Suprapubic skin (tissue), 4 donors: ENCODE measurements at places on chromosomes 12 and 14. TPM values are rescaled to one million over a fixed set of nuclear protein-coding genes. Genes with fewer than 3 reads are reported as not detected.

- no peak overlapping the region for H3K4me3 ChIP-seq
- no peak overlapping the region for H3K27ac ChIP-seq
- H3K36me3 ChIP-seq: no peaks in the 10 kb centered on the region
- DNase-seq: no peak
- H3K27me3 ChIP-seq: no peaks in the 10 kb centered on the region
- no peaks in the 10 kb centered on the region for H3K4me1 ChIP-seq
Observed at GRCh38 chr14:42804141-42804540, 1197.5 kb downstream of the LRFN5 start.

DNA sequence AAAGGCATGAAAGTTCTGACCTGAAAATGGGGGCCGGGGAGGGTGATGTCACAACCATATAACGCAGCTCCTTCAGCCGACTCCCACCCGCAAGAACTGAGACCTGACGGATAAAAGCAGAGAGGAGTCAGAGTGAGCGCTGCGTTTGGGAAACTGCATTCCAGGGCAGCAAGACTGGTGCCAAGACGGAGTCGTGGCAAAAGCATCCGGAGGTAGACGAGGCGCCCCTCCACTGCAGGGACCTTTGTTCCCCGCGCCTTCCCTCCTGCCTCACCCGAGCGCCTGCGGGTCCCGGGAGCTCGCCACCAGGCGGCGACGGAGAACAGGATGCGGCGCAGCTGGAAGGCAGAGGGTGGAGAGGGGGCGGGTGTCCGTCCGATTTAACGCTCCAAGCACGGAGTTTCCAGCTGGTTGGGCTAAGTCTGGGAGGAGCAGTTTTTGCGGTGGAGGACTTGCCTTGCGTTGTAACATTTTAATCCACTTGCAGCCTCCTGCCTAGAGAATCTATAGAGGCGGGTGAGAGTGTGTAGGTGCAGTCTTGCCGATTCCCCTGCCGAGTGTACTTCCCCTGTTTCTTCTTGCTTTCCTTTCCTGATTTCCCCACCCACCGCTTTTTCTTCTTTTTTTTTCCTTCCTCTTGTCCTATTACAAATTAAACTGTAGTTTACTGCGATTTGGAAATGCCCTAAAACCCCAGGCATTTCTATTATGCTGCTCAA, 1.2 kb upstream of the CPNE8 start:
- H3K36me3 ChIP-seq: no peaks in the 10 kb centered on the region
- H3K4me1 ChIP-seq: peaks cover 30% of the 10 kb centered on the region
- peak overlapping the region; percentile 73 for H3K4me3 ChIP-seq
- DNase-seq: peak; percentile 90
- H3K27ac ChIP-seq: peak overlapping the region; percentile 98
- no peaks in the 10 kb centered on the region for H3K27me3 ChIP-seq

DNA sequence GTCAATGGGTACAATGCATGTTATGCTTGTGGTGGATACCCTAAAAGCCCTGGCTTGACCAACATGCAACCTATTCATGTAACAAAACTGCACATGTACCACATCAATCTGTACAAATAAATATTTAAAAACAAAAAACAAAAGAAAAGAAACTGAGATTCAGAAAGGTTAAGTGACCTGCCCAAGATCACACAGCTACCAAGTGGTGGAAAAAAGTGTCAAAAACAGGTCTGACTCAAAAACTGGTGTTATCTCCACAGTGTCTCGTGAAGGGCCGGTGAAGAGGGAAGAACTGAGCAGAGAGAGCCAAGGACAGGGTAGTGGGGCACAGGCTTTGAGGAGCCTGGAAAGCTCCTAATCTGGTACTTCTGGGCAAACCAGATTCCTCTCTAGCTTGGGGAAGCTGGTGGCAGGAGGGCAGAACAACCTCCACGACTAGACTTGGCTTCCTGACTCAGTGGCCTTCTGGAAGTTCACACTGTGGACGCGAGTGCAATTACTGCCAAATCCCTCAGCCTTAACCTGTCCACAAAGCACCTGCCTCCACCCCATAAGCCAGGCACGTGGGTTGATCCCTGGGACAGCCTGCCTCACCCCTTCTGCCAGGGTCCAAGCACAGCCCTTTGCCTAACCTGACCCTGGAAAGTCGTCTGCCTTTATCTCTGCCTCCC, 15.6 kb downstream of the ZBTB39 start:
- no peaks in the 10 kb centered on the region for H3K36me3 ChIP-seq
- H3K4me1 ChIP-seq: peaks cover 34% of the 10 kb centered on the region
- H3K4me3 ChIP-seq: no peak overlapping the region
- DNase-seq: no peak
- no peaks in the 10 kb centered on the region for H3K27me3 ChIP-seq
- H3K27ac ChIP-seq: no peak overlapping the region

GRCh38 chr12:19482551-19483109, 43.3 kb downstream of the AEBP2 start:
- no peaks in the 10 kb centered on the region for H3K27me3 ChIP-seq
- no peak for DNase-seq
- peaks cover 27% of the 10 kb centered on the region for H3K4me1 ChIP-seq
- H3K27ac ChIP-seq: peak overlapping the region; percentile 30
- no peak overlapping the region for H3K4me3 ChIP-seq
- H3K36me3 ChIP-seq: peaks cover 14% of the 10 kb centered on the region

DNA sequence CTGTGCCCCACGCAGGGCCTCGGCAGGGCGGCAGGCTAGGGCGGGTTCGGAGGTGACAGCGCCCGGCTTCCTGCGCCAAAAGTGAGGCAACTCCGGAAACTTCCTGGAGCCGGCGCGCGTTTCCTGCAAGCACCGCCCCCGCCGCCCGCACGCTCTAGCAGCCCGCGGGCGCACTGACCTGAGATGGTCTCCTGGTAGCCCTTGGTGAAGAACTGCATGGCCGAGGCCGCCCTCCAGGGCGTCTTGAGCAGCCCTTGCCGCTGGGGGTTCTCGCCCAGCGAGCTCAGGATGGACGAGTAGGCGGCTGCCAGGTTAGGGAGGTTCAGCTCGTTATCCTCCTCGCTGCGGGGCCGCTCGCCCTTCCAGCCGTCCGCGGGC, 494 bp downstream of the GCH1 start:
- DNase-seq: peak; percentile 91
- no peaks in the 10 kb centered on the region for H3K36me3 ChIP-seq
- peak overlapping the region; percentile 95 for H3K4me3 ChIP-seq
- peak overlapping the region; percentile 85 for H3K27ac ChIP-seq
- peaks cover 19% of the 10 kb centered on the region for H3K4me1 ChIP-seq

GRCh38 chr12:54991991-54992375, 7.4 kb upstream of the TESPA1 start:
- no peaks in the 10 kb centered on the region for H3K36me3 ChIP-seq
- H3K4me1 ChIP-seq: no peaks in the 10 kb centered on the region
- DNase-seq: no peak
- no peak overlapping the region for H3K27ac ChIP-seq

DNA sequence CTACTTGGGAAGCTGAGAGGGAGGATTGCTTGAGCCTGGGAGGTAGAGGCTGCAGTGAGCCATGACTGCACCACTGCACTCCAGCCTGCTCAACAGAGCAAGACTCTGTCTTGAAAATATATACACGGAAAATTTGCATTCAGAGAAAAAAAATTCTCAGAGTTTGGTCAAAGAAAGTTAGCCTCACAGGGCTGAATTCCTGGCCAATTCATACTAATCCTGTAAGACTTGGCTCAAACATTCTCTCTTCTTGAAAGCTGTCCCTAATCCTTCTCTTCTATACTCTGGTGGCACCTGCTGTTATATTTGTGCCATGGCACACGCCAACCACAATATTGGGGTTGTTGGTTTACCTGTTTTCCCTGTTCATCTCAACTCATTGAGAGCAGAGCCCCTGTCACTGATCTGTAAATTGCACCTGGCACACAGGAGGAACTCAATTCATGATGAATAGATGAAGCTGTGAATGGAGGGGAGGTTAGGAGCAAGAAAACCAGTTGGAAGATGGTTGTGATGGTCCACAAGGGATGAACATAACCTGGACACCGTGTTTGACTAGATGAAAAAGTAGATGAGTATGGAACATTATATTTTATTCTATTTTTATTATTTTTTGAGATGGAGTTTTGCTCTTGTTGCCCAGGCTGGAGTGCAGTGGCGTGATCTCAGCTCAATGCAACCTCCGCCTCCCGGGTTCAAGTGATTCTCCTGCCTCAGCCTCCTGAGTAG, 36.8 kb upstream of the SPTSSA start:
- no peaks in the 10 kb centered on the region for H3K27me3 ChIP-seq
- no peaks in the 10 kb centered on the region for H3K36me3 ChIP-seq
- DNase-seq: no peak
- peaks cover 27% of the 10 kb centered on the region for H3K4me1 ChIP-seq
- no peak overlapping the region for H3K27ac ChIP-seq
- no peak overlapping the region for H3K4me3 ChIP-seq

DNA sequence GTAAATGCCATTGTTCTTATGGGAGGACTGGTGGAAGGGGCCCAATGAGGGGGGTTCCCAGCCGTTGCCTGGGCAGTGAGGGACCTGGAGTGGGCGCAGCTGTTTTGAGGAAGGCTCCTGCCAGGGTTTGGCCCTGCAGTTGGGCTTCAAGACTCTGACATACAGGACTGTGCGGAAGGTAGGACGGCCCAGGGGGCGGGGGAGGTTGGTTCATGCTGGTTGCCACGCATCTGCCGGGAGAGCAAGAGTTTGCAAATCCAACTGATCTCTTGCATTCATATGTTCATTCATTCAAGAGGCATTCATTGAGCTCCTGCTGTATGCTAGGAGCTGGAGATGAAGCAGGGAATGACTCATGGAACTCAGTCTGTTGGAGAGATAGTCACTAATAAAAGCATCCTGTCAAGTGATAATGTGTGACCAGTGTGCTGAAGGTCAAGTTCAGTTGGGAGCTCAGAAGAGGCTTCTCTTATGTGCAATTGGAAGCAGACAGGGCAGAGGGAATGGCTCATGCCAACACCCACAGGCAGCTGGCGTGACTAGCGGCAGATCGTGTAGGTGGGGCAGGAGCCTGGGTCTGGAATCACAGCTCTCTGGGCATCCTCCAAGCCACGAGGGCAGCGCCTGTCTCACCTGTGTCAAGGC, 7.8 kb downstream of the SH2B3 start:
- peaks cover 6% of the 10 kb centered on the region for H3K36me3 ChIP-seq
- no peak overlapping the region for H3K4me3 ChIP-seq

DNA sequence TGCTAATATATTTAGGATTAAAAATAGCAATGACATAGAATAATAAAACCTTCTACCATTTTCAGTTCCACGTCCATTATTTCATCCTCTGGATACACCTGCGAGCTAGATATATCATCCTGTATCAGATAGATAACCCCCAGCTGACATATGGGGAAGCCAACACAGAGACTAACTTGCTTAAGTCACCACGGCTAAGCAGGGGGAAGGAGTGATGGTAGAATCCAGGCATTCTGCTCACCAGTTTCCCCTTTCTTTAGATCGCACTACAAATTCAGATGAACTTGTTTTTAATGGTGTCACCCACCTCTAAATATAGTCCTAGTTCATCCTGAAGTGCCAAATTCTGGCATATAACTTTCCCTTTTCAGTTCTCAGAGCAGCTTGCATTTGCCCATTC, 110.1 kb downstream of the TXNDC16 start:
- no peaks in the 10 kb centered on the region for H3K27me3 ChIP-seq
- no peaks in the 10 kb centered on the region for H3K4me1 ChIP-seq
- H3K36me3 ChIP-seq: peaks cover 10% of the 10 kb centered on the region
- DNase-seq: no peak
- no peak overlapping the region for H3K4me3 ChIP-seq
- no peak overlapping the region for H3K27ac ChIP-seq

- H3K36me3 ChIP-seq: no peaks in the 10 kb centered on the region
- H3K27ac ChIP-seq: no peak overlapping the region
- DNase-seq: no peak
- no peaks in the 10 kb centered on the region for H3K27me3 ChIP-seq
- H3K4me1 ChIP-seq: no peaks in the 10 kb centered on the region
Observed at GRCh38 chr12:12273291-12273957, 6.6 kb upstream of the LRP6 start.

DNA sequence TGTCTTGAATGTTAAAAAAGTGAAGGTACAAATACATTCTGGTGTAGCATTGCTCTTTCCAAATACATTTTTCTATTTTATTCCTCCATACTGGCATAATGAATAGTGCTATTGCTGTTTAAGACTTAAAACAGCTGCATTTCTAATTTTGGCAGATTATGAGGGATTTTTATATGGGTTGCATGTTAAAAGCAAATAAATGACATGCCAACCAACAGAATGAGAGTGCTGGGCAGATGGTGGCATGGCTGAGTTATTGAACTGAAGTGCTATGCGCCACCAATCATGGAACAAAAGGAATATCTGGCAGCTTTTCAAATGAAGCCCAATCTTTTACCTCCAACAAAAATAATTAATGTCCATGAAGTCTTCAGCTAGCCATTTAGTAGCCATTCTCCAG, 215.0 kb downstream of the PRKD1 start:
- no peak overlapping the region for H3K4me3 ChIP-seq
- no peaks in the 10 kb centered on the region for H3K27me3 ChIP-seq
- no peaks in the 10 kb centered on the region for H3K36me3 ChIP-seq
- H3K4me1 ChIP-seq: peaks cover 3% of the 10 kb centered on the region
- no peak overlapping the region for H3K27ac ChIP-seq

GRCh38 chr14:33451211-33451610, 499.7 kb downstream of the EGLN3 start:
- no peak overlapping the region for H3K4me3 ChIP-seq
- no peak overlapping the region for H3K27ac ChIP-seq
- no peak for DNase-seq
- no peaks in the 10 kb centered on the region for H3K27me3 ChIP-seq
- H3K36me3 ChIP-seq: no peaks in the 10 kb centered on the region

DNA sequence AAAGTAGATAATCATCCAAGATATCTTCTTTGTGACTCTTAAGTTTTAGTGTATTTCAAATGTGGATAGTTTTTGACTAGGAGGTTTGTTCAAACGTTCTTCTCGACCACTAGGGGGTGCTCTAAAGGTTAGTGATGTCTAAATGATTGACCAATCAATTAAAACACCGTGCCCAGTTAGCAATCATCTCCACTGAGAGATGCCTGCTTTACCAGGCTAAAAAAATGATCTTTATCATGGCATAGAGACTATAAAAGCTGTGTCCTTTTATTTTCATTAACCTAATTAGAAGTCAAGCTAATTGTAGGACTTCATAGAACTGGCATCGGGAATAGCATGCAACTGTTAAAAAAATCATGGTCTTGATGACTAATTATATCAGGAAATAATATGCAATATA, 153.9 kb downstream of the PRKCH start:
- H3K4me1 ChIP-seq: peaks cover 79% of the 10 kb centered on the region
- no peak overlapping the region for H3K27ac ChIP-seq
- no peaks in the 10 kb centered on the region for H3K36me3 ChIP-seq
- H3K4me3 ChIP-seq: no peak overlapping the region

The CLECL1 gene
- not detected for total RNA-seq

The GARIN6 gene
- total RNA-seq: not detected

The SERPINA12 gene
- 280 TPM for total RNA-seq

The IRAK3 gene
- total RNA-seq: 7.7 TPM
